ENCODE measurements at places on chromosomes 11 and 22. TPM values are rescaled to one million over a fixed set of nuclear protein-coding genes. Genes with fewer than 3 reads are reported as not detected.

Gene CRYBB2
- total RNA-seq, result not detected

Gene CCDC88B
- total RNA-seq, result 1.2 TPM

Gene OR10A2
- not detected for total RNA-seq

Gene GAL3ST1
- 0.23 TPM for total RNA-seq

Gene ARHGAP20
- 3.0 TPM for total RNA-seq

Gene P2RY2
- 0.92 TPM for total RNA-seq

Gene TRIM48
- not detected for total RNA-seq

Gene TEX12
- total RNA-seq, result 0.20 TPM

Gene TH
- not detected for total RNA-seq

Gene C11orf86
- total RNA-seq, result not detected

Data from smooth muscle cell of the pulmonary artery (primary cell).